ENCODE measurements at places on chromosomes 1 and 21.
A peak's percentile ranks its signal among the peaks of the same experiment; 100 is the strongest.

- no peak for DNase-seq
Observed at GRCh38 chr1:194338241-194338948, 1152.0 kb upstream of the B3GALT2 start.

DNA sequence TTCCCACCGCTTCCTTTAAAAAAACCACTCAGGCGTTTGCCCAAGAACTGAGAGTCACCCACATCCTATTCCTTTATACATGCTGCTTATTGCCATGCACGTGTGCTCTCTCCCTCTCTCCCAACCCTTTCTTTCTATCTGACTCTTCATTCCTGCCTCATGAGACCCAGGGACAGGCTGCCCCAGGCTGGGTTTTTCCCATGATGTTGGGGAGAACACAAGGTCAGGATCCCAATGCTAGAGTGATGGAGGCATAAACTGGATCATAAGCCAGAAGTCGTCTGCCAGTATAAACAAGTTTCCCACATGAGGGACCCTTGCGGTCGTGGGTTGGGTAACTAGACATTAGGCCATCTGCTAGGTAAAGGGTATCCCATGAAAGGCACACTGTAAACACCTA is 64.9 kb downstream of the CD2 start:
- no peak for DNase-seq

- peak; percentile 17 for DNase-seq
Observed at GRCh38 chr1:202967684-202968281, 726 bp upstream of the CYB5R1 start.

GRCh38 chr1:162264108-162264507 is 112.5 kb downstream of the SPATA46 start:
- no peak for DNase-seq

- DNase-seq, result no peak
Observed at GRCh38 chr21:31902438-31902837, 29.6 kb downstream of the HUNK start.

GRCh38 chr1:165915480-165915879 is 88.1 kb downstream of the UCK2 start:
- DNase-seq, result no peak

- no peak for DNase-seq
Observed at GRCh38 chr1:94843846-94844245, 23.7 kb downstream of the SLC44A3 start.

- peak; percentile 42 for DNase-seq
Observed at GRCh38 chr1:212514056-212514614, 81.4 kb downstream of the NENF start.

- DNase-seq, result no peak
Observed at GRCh38 chr1:60615666-60616065, 466.7 kb upstream of the NFIA start.

DNA sequence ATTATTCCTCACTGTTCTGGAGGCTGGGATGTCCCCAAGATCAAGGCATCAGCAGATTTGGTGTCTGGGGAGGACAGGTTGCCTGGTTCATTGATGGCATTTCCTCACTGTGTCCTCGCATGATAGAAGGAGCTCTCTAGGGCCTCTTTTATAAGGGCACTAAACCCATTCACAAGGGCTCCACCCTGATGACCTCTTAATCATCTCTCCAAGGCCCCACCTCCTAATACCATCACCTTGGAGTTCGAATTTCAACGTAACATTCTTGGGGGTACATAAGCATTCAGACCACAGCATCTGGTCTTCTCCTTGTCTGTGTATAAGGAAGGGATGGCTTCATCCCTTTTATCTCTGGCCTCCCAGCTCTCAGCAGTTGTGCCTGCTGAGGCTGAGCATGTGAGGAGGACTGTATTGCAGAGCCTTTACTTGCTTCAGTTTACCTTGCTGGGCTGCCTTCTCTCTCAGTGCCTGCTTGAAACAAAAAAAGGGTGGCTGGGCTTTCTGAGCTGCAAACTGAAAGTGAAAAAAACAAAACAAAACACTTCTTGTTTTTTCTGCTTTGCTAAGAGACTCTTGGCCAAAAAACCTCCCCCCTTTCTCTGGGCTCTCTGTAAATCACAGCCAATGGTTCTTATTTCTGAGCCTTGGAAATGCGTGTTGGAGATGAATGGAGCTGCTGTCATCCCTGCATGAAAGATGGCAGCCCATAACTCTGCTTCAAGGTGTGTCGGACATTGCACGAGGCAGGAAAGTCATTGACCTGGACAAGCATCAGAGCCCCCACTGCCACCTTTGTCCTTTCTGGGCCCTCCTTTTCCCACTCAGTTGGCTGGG is 75.8 kb downstream of the RHOU start:
- no peak for DNase-seq

DNA sequence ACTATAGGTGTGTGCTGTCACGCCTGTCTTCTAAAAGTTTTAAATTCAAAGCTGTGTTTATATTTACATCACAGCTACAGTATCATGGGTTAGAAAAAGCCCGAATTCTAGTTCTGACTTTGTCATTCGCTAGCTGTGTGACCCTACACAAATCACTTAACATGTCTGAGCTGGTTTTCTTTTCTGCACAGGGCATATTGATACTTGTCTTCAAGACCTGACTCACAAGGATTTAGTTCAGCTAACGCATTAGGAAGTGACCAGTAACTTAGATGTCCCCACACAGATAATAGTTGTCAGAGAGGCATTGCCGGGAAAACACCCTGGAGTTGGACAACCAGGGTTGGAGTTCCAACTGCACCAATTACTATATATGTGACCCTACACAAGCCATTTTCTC is 25.9 kb downstream of the GIPC2 start:
- no peak for DNase-seq

GRCh38 chr1:125065821-125066180 is 3881.0 kb downstream of the SRGAP2C start:
- DNase-seq, result no peak

DNA sequence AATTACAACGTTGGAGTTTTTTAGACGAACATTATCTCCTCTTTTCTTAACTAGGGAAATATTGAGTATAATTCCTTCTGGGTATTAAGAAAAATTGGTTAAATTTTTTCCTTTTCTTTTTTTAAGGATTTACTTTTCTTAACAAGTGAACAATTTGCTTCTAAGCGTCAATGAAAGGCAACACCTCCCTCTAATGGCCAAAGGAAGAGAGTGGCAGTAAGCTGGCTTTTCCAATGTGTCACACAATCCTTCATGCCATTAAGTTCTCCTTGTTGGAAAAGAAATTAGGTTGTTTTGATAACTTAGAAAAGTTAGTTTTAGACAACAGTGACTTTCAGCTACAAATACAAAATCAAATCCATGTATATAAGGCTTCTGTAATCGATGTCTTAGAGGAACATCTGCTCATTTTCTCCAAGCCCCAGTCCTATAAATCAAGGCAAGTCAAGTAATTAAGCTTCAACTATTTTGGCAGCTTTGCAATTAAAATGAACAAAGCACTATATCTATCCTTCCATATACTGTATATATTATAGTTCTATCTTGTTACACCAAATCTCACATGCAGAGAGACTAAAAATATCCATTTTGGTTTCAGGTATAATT is 62.8 kb downstream of the EDEM3 start:
- peak; percentile 25 for DNase-seq

DNA sequence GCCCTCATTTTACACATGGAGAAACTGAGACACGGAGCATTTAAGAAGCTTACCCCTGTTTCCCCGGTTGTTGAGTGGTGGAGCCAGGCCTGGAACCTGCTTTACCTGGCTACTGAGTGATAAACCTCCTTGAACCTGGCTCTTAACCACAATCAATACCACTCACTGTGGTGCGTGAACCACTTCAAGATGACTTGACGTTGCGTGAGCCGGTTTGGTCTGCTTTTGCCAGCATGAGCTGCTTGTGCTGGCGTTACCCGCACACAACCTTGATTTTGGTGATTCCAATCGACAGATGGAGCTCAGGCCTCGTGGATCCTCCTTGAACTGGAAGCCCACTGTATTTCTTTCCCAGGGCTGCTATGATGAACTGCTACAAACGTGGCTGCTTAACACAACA is 6.1 kb upstream of the TINAGL1 start:
- DNase-seq, result no peak

DNA sequence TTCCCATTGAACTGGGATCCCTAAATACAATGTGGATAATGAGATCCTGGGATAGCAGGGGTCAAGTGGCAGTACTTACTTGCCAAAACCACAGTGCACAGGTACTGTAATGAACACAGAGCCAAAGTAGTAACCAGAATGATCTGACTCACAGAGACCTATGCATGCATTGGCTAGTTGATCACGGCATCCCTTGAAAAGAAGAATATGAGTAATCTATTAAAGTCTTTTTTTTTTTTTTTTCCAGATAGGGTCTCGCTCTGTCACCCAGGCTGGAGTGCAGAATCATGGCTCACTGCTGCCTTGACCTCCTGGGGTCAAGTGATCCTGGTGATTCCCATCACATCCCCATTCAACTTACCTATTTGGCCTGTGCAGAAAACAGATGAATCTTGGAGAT is 29.4 kb upstream of the EIF4G3 start:
- no peak for DNase-seq

DNA sequence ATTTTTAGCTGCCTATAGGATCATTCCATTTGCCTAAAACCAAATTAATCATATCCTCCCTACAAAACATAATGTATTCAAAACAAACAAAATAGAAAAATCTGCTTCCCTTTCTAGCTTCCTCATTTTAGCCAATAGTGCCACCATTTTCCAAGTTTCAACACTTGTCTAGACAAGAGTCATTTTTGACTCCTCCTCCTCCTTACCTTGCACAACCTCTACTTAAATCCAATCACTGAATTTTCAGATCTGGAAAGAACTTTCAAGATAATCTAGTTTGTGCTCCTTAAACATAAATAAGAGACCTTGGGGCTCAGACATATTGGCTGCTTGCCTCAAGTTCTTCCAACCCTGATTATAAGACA is 7.4 kb downstream of the STX6 start:
- no peak for DNase-seq

DNA sequence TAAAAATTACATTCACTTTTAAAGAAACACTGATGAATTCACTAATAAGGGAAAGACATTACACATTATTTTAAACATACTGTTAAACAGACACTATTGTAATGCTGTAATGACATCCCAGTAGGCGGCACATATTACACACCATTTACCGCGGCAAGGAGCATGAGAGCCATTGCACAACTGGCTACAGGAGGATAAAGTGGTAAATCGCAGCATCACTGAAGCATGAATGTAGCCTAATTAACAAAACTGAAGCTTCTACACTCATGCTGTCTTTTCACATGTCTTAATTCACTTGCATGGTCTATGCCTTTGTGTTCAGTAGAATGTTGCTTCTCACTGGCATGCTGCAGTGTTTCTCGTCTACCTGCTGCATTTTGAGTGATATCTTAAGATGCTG is 1046.0 kb downstream of the MRPL39 start:
- DNase-seq, result no peak

GRCh38 chr21:16007943-16008342 is 278.2 kb downstream of the USP25 start:
- no peak for DNase-seq

- DNase-seq, result peak; percentile 33
Observed at GRCh38 chr1:178344513-178345091, 152.2 kb downstream of the CLEC20A start.

GRCh38 chr1:41662765-41663437 is 178.4 kb upstream of the EDN2 start:
- no peak for DNase-seq

DNA sequence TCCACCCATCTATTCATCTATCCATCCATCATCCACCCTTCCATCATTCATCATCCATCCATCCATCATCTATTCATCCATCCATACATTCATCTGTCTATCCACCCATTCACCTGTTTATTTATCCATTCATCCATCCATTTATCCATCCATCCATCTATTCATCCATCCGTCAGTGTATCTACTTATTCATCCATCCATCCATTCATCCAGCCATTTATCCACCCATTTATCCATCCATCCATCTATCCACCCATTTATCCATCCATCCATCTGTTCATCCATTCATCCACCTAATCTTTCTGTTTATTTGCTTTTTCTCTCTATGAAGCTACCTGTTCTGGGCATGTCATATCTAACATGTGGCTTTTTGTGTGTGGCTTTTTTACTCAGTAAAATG is 115.4 kb downstream of the CRYAA start:
- DNase-seq, result no peak

- DNase-seq, result no peak
Observed at GRCh38 chr1:173415490-173415889, 61.6 kb upstream of the PRDX6 start.

GRCh38 chr1:174671826-174672225 is 224.1 kb downstream of the GPR52 start:
- no peak for DNase-seq

- DNase-seq, result no peak
Observed at GRCh38 chr1:89085781-89086180, 20.8 kb upstream of the GBP1 start.

DNA sequence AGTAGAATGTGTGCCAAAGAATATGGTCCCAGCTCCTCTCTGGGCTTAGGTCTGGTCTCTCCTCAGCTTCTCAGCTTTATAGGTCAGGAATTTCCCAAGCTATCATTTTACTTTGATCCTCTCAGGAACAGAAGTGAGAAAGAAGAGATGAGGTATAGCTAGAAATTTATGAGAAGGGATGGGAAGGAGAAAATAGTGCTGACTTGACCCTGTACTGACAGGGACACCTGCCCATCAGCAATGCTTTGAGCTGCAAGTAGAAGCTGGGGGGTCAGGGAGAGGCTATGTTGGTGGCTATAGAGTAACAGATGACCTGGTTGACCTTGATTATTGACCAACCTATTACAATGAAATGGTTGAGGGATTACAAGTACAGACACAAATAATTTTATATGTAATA is 75.0 kb downstream of the XCL2 start:
- no peak for DNase-seq

DNA sequence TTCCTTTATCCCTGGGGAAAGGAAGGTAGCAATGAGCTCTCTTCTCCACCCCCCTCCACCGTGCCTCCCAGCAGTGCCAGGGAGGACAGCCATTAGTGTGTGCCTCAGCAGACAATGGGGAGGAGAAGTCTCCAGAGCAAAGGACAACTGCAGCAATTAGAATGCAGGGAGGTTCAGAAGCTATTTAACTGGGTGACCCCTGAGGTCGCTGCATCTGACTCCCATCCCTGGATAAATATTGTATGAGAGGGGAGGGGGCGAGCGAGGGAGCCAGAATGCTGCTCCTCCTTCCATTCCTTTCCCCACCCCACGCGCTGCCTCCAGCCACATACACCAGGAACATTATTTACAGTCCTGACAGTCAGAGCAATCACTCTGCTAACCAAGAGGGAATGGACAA is 59.0 kb downstream of the ERI3 start:
- no peak for DNase-seq

DNA sequence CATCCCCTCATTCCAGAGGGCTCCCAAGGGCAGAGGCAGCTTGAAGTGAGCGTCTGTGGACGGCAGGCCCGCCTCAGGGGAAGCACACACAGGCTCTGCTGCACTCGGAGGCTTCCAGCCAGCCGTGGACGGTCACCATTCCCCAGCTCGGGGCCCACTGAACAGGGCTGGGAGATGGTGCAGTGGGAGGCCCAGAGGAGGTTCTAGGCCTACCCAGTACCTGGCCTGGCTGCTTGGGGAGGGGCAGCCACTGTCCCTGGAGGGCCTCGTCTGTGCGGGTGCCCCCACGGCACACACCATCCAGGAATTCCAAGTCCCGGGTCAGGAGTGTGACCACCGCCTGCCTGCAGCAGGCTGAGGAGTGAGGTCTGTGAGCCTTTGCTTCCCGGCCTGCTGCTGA is 80.4 kb downstream of the SIK1 start:
- DNase-seq, result no peak
